ENCODE measurements at places on chromosomes 1 and 21.

DNA sequence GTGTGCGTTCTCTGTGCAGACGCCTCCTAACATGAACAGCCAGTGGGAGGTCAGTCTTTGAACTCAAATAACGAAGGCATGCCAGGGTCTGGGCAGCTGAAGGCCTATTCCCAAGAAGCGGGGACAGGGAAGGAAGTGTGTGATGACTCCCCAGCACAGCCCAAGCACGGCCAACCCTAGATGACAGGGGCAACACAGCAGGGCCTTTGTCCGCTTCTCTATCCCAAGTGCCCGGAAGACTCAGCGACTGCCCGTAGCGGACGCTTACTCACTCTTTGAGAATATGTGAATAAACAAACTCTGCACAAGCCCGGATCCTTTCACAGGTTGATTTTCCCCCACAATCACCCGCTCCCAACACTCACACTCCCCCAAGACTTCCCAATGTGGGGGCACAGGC lies 11.2 kb downstream of the C1orf198 start:
- no peak for DNase-seq

DNA sequence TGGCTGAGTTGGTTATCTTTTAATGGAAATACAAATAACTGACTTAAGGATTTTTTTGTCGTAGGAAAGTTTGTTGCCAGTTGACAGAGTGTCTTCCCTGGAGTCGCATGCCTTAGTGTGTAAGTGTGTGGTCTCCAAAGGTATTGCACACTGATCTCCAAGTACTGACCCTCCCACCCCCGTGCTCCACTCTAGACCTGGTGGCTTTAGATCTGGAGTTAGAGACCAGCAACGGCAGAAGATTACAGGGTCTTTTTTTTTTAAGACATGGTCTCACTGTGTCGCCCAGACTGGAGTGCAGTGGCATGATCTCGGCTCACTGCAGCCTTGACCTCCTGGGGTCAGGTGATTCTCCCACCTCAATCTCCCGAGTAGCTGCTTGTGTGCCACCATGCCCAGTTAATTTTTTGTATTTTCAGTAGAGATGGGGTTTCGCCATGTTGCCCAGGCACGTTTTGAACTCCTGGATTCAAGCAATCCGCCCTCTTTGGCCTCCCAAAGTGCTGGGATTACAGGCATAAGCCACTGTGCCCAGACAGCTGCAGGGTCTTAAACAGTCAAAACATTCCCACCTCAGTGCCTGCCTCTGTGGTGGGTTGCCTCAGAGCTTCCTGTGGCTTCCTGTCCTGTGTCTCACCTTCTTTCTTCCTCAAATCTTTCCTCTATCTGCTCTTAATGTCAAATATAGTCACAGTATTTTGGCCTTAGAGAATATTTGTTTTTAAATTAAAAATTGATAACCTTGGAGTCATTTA lies 6.9 kb downstream of the TRAPPC10 start:
- no peak for DNase-seq

- no peak for DNase-seq
Measured at GRCh38 chr1:4636644-4637380, 17.6 kb upstream of the AJAP1 start.

DNA sequence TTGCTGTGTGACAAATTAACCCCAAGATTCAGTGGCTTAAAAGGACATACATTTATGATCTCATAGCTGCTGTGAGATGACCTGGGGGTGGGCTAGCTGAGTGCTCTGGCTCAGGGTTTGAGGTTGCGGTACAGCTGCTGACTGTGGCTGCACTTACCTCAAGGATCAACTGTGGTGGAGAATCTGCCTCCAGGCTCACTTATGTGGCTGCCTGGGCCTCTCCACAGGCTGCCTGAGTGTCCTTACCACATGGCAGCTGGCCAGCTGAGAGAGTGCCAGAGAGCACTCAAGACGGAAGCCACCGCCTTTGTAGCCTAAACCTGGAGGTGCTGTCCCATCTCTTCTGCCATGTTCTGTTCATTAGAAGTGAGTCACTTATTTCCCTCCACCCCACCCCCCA lies 5.7 kb downstream of the LRRC71 start:
- DNase-seq, result peak; percentile 42

DNA sequence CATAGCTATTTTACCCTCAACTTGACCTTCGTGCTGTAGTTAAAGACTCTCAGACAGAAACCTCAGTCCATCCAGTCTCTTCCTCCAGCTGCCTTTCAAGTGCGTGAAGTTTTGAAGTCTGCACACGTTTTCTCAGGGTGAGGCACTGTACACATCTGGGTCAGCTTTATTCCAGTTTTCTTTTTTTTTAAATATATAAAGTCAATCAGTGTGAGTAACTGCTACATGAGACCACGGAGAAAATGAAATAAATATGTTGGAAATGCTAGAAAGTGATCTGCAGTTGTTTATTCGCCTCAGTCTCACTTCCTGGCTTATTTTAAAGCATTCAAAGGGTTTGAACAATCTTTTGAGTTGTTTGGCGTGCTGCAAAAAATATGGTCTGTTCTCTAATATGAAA lies 135.7 kb downstream of the ROR1 start:
- no peak for DNase-seq

- peak; percentile 60 for DNase-seq
Measured at GRCh38 chr1:201311356-201312011, 28.2 kb downstream of the PKP1 start.

DNA sequence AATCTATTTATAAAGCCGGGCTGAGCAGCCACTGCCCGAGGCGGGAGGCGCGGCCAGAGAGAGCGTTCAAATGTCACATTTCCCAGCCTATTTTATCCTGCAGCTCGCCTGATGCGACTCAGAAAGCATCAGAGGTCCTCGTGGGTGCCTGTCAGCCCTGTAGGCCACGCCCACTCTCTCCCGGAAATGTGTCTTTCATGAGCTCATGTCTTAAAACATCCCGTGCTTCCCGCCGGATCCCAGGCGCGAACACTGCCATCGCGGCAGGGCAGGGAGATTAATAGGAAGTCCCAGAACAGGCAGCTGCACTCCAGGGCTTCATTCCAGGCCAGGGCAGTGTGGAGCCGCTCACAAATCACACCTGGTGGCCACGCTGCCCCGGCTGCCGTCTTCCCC lies 117.5 kb downstream of the PRDM16 start:
- DNase-seq, result no peak

- DNase-seq, result no peak
Measured at GRCh38 chr1:47235241-47235681, 3.2 kb upstream of the TAL1 start.
